HepG2 (cell line): ENCODE measurements at places on chromosomes 16 and 17. TPM values are rescaled to one million over a fixed set of nuclear protein-coding genes. Genes with fewer than 3 reads are reported as not detected.

- no peak for DNase-seq
Measured at GRCh38 chr17:39092692-39093230, 58.7 kb downstream of the PLXDC1 start.

DNA sequence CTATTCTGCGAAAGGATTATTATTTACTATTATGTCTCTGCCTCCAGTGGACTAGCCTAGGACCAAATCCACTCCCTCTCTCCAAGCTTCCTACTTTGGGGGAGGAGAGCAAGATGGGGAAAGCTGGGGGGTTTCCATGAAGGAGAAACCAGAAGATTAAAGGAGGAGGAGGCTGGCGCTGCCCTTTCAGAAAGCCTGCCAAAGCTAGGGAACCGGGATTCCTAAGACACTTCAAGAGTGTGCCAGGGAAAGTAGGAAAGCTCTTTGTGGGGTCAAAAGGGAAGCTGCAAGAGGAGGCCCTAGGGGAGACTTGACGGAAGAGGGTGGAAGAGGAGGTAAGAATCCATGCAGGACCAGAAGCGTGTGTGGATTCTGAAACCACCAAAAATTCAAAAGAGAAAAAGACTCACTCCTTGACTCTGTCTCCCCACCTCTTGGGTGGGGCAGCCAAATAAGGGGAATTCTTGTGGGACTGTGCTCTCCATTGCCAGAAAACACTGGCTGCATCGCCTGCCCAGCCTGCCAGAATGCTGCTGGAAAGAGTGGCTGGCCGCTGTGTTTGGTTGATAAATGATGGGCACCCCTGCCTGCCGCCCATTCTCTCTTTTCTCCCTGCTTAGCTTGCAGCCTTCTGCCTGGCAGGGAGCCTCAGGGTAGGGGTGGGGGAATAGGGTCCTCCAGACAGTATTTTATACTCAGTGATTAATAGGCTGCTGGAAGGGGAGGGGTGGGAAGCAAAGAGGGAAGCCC lies 11.8 kb upstream of the KAT7 start:
- DNase-seq, result no peak

DNA sequence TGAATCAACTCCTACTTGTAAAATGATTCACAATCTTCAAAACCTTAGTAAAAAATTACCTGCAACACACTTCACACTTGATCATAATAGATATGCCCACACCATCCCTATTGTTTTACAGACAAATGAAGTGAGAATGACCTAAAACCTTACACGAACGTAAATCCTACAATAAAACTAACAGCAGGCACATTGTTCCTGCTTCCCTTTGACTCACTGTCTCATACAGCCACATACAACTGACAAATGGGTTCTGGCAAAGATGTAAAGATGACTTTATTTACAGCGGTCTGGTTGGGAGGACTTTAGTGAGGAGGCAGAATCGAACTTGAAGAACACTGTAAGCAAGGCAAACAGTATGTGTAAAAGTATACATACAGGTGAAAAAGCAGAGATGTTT lies 188.7 kb downstream of the MYO1D start:
- no peak for DNase-seq

- no peak for DNase-seq
Measured at GRCh38 chr17:51741458-51741857, 417.1 kb downstream of the CA10 start.

DNA sequence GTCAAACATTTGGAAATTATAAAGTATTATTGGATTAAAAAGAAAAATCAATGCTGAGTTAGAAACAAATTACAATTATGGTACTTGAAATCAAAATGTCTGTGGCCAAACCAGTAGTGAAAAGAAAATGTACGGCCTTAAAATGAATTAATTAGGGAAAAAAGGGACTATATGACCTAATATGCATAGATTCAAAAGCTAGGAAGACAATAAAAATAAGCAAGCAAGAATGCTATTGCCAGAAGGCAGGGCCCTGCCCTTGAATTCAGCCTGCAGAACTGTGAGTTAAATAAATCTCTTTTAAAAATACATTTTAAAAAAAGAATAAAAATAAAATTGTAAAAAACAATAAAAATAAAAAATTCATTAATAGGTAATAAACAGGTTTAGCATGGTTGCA lies 88.7 kb downstream of the TRIM37 start:
- no peak for DNase-seq

DNA sequence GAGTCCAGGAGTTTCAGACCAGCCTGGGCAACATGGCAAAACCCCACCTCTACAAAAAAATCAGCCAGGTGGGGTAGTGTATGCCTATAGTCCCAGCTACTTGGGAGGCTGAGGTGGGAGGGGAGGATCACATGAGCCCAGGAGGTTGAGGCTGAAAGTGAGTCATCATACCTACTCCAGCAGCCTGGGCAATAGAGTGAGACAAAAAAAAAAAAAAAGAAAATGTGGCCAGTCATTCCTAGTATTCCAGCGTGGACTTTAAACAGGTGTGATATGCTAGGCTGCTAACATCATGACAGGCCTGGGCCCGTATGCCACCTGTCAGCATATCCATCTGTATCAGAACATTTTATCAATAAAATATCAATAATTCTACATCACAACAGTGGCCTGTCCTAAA lies 143.3 kb downstream of the AATF start:
- peak; percentile 17 for DNase-seq

DNA sequence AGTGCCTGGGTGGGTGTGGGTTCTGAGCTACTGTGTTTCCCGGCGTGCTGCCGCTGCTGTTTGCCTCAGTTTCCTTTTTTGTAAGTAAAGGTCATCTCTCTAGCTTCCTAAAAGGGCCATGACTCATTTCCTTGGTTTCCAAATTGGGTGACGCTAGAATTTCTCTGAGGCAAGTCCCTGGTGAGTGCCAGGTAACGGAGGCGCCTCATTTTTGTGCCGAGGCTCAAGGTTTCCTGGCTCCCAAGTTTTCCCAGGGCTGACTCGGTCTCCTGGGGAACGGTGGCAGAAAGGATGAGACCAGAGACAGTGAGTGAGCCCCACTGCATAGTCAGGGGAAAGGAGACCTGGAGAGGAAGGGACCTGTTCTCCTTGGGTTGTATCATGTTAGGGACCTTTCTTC lies 20.3 kb downstream of the MSI2 start:
- no peak for DNase-seq

- peak; percentile 58 for DNase-seq
Measured at GRCh38 chr17:16377941-16378341, 3.0 kb upstream of the UBB start.

- DNase-seq, result no peak
Measured at GRCh38 chr17:17934806-17935205, 37.4 kb downstream of the TOM1L2 start.

GRCh38 chr17:3647769-3648555 lies 11.4 kb downstream of the CTNS start:
- DNase-seq, result peak; percentile 52

GRCh38 chr16:68068926-68069325 lies 16.2 kb upstream of the NFATC3 start:
- DNase-seq, result no peak

GRCh38 chr16:76389126-76389525 lies 111.9 kb downstream of the CNTNAP4 start:
- no peak for DNase-seq

- no peak for DNase-seq
Measured at GRCh38 chr17:72730077-72730476, 362.4 kb downstream of the SLC39A11 start.

- no peak for DNase-seq
Measured at GRCh38 chr16:24996301-24996700, 18.9 kb downstream of the ARHGAP17 start.

DNA sequence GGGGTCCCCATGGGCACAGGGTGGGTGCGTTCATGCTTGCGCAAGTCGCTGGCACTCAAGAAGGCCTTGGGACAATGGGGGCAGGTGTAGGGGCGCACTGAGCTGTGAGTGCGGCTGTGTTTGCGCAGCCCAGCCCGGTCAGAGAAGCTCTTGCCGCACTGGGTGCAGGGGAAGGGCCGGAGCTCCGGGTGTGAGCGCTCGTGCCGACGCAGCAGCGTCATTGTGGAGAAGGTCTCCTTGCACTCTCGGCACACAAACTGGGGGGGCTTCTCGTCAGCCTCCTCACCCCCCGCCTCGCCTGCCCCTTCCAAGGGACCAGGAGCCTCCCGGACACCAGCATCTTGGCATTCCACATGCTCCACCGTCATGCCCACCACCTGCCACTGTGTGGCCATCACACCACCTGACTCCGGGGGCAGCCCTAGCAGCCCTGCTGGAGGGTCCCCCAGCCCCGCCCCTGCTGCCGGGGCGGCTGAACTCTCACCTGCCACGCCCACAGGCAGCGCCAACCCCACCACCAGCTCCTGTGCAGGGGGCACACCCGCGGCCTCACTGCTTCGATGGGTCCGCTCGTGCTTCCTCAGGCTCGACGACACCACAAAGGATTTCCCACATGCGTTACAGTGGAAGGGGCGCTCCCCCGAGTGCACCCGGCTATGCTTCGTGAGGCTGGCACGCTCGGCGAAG lies 12.8 kb downstream of the ZNF668 start:
- DNase-seq, result no peak

GRCh38 chr16:50657241-50657640 lies 23.9 kb downstream of the SNX20 start:
- no peak for DNase-seq

DNA sequence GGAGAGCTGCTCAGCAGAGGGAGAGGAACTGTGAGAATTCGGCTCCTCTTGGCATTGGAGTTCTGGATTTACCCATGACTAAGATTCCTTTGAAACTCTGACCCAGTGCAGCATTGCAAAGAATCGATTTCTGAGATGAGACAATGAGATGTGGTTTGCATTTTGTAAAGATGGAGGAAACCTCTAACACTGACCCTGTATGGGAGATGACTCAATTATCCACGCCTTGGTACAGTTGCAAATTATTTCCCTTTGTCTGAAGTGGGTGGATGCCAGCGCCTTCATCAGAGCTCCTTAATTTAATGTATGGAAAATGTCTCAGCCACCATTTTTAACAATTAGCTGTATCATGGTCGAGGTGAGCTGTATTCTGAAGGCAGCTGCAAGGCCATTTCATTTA lies 53.4 kb downstream of the NUP93 start:
- no peak for DNase-seq

DNA sequence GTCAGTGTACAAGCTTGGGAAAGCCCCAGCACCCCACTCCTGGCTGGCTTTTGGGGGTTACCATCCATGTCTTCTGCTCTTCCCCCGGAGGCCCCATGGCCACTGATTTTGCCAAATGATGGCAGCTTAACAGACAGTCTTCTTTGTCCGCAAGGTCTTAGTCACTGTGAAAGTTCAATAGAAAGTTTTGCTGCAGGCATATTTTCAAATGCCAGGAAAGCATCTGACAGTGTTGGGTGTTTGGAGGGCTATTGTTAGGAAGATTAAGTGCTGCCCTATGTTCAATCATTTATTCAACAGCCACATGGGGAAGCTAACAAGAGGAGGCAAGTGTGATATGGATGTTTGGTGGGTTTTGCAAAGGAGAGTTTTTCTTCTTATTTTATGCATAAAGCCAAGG lies 122.4 kb downstream of the TOX3 start:
- DNase-seq, result no peak

- no peak for DNase-seq
Measured at GRCh38 chr17:11925262-11926021, 71.8 kb downstream of the ZNF18 start.

DNA sequence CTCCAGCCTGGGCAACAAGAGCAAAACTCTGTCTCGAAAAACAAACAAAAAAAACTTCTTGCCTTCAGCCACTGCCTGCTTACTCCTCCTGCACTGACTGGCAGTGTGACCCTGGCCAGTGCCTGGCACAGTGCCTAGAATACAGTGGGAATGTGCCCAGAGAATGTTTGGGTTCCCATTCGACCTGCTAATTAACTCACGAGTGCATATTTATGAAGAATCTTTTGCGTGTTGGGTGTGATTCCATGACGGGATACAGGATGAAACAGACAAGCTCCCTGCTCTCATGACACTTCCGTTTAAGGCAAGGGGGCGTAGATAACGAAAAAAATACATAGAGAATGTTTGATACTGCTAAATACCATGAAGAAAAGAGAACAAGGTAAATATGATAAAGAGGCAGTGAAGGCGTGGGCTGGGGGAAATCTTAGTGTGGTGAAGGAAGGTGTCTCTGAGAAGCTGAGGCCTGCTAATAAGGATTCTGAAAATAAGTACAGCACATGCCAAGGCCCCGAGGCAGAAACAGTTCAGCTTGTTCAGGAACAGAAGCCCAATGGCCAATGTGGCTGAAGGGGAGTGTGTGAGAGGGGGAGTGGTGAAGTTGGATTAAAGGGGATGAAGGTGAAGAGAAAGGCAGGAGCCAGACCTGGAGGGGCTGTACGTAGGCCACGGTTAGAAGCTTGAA lies 4.3 kb downstream of the ABI3 start:
- DNase-seq, result no peak

- no peak for DNase-seq
Measured at GRCh38 chr16:68251832-68252231, 6.7 kb downstream of the PLA2G15 start.

DNA sequence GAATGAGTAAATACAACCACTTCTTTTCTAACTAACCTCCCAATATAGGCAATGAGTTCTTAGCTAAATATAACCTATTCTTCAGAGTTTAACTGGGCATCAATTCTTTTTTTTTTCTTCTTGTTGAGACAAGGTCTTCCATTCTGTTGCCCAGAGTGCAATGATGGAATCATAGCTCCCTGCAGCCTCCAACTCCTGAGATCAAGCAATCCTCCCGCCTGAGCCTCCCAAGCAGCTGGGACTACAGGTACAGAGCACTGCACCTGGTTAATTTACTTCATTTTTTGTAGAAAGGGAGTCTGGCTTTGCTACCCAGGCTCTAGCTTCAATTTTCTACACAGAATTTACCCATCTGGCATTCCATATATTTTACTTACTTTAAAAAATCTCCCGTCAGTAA lies 1.1 kb downstream of the METTL16 start:
- no peak for DNase-seq

DNA sequence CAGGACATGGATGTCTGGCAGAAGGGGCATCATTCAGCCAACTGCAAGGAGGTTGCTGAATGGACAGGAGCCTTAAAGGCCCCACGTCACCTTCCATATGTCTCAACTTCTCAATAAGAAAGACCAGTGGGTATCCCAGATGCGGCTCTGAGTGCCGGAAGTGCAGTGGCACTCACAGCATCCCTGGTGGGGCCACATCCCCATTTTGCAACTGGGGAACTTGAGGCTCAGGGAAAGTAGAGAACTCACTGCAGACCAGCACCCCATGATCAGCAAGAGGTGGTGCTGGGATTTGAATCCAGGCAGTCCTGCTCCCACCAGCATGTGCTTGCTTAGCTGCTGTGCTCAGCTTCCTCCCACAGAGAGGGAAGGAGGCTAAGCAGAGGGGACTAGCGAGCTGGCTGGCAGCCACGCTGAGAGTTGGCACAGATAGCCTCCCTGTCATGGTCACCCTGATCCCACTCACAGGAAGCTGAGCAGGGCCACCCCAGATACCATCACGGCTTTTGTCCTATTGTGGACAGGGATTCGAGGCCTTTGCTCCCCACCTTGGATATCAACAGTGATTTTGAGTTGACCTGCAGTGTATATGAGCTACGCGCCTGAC lies 294.2 kb upstream of the FOXF1 start:
- no peak for DNase-seq

GRCh38 chr16:67658849-67659674 lies 998 bp downstream of the ACD start:
- DNase-seq, result no peak

KRT36 gene
- total RNA-seq, result not detected in 2 replicates

EVI2A gene
- not detected in 2 replicates for total RNA-seq

MMD gene
- 121 and 137 TPM in 2 replicates for total RNA-seq

SNAI3 gene
- total RNA-seq, result 0.09 and 0.18 TPM in 2 replicates

ZNF750 gene
- total RNA-seq, result not detected in 2 replicates

KRTAP9-4 gene
- total RNA-seq, result not detected in 2 replicates

FAM83G gene
- total RNA-seq, result 14.0 and 18.6 TPM in 2 replicates

HSD11B2 gene
- total RNA-seq, result 6.7 and 13.6 TPM in 2 replicates

CTRB2 gene
- total RNA-seq, result not detected in 2 replicates

SCN4A gene
- total RNA-seq, result 0.02 TPM in 1 of 2 replicates, not detected in the other
